ENCODE measurements at places on chromosomes 5 and 9.

DNA sequence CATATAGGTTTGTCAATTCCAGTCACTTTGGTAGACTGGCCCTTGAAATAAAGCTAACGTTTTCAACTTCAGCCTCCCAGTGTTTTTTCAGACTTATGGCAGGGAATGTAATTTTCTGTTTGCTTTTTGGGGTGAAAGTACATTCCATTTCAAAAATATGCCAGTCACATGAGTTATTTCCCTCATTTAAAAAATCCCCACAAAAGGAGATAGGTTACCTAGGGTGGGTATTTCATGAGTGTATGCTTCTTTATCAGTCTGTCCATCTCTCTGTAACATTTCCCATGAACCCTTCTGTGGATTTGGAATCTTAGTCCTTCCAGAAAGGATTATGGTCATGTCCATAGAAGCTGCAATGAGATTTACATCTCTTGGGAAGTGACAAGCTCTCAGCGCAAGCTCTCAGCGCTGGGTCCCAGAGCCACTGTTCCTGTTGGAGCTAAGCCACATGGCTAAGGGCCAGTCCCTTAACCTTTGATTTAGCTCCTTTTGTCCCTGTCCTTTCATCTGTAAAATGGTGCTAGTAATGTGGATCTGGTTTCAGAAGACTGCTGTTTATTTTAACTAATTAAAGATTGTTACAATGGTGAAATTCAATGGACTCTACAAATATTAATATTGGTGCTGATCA lies 294.9 kb downstream of the NR3C1 start:
- DNase-seq = peak; percentile 55

GRCh38 chr9:131546336-131547084 lies 1.2 kb downstream of the PRRT1B start:
- peak; percentile 58 for DNase-seq

DNA sequence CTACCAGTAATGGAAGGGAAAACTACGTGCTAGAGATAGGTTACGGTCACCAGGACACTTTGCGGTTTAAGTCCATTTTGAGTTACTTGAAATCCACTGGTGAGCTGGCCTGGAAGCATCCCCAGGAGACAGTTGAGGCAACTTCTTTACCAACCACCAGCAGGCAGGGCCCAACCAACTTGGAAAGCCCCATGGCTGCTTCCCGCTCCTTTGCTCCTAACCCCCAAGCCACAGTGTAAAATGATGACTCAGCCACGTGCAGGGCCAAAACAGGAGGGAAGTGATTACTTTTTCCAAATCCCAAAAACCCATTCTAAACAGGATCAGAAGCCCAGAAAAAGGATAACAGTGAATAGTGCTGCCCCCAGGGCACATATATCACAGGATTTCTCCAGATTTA lies 87.4 kb downstream of the PAX5 start:
- no peak for DNase-seq

DNA sequence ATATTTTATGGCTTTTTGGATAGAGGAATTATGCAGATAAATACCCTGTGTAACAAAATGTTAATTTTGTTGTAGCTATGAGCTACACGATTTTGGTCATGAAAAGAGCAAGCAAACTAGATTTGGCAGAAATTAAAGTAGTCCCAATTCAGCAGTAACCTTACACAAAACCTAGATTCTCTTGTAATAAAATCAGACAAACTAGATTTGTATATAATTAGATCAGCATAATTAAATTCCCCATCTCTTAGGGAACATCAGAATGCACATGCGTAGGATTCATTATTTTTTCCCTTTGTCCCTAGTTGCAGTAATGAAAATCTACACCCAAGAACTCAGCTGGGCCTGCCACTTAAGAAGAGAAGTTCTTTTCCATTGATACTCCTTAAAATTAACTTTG lies 1879.2 kb upstream of the CDH9 start:
- DNase-seq = no peak

- no peak for DNase-seq
Measured at GRCh38 chr5:152527358-152528052, 122.4 kb upstream of the NMUR2 start.

DNA sequence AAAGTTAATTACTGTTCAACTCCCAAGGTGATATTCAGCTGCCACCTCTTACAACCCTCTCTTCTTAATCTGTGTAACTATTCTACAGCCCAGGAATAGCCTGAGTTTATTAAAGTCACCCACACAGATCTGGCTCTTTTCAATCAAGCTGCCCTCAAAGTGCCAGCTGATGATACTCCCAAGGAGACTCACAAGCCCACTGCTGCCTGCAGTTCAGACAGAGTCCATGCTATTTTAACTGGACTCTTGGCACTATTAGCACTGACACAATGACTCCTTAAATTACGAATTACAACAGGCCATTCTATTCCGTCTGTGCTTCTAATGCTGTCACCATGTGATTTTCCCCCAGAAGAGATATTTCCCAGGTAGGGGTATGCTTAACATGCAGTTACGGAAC lies 26.3 kb downstream of the REEP5 start:
- no peak for DNase-seq

- no peak for DNase-seq
Measured at GRCh38 chr5:33850100-33850594, 41.6 kb downstream of the ADAMTS12 start.

GRCh38 chr5:118802335-118802734 lies 186.0 kb downstream of the DTWD2 start:
- no peak for DNase-seq

DNA sequence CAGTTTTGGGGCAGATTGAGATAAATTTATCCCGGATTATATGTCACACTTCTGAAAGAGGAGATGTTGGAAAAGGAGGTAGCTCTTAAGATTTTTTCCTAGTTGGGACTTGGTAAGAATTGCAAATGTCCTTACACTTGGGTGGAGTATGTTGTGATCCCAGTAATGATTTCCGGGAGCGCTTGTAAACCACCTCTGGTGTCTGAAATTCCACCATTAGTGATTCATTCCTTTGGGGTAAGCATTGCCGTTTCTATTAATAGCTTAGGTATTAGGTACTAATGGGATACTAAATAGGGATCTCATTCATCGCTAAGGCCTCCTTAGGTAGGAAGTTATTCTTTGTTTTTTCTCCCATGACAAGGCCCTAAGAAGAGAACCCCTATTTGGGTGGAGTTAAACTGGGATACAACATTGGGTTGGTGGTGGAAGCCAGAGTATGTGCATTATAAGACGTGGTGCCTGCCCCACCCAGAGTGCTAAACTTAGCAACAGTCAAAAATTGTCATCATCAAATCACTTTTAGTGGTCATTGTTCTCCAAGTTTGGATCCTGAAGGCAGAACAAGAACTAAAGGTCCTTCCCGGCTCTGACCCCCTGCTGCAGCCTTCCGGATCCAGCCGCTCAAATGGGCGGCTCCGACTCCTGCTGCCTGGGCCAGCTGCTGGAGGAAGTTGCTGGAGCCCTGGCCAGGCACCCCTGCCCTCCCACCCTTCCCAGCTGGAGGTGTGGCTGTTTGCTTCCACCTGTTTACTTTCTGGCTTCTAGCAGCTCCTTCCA lies 31.7 kb upstream of the DAB2IP start:
- DNase-seq = no peak

DNA sequence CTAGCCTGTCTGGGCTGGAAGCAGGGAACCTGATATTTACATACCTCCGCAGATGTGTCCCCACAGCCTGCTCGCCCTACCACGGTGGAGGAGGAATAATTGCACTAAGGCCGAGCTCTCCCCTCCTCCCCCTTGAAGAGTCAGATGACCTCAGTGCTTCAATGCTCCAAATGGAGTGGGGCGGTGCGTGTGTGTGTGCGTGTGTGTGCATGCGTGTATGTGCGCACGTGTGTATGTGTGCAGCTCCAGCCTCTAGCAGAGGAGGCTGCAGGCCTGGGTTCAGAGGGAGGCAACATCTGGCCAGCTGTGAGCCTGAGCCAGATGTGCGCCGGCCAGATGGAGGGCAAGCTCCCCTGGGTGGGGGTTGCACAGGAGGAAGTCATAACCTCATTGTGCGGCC lies 90.5 kb downstream of the NRG2 start:
- no peak for DNase-seq

DNA sequence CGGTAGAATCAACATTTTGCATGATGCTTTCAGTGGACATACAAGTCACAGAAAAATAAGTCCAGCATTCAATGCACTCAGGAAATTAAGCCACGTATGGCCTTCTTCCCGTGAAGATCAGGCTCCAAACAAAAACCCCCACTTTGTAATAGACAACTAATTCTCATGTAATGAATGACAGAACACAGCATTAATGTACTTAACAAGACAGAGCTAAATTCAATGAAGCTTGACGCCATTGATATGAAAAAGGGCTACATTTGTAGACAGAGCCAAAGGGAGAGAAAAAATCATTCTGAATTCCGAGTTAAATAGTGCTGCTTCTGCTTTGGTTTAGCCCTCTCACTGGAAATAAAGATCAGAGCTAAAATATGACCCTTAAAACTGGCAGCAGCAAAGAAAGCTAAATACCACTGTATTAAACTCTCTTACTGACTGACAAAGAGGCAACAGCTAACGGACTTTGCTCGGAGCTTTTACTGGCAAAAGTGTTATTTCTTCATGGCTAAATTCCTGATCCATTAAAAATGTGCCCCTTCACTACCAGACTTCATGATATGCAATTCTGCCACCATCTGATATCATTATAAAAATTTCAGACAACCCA lies 250.5 kb downstream of the BNC2 start:
- no peak for DNase-seq

GRCh38 chr9:115340314-115340713 lies 222.4 kb upstream of the TNC start:
- no peak for DNase-seq

- no peak for DNase-seq
Measured at GRCh38 chr5:141762790-141763368, 80.8 kb upstream of the ARAP3 start.

DNA sequence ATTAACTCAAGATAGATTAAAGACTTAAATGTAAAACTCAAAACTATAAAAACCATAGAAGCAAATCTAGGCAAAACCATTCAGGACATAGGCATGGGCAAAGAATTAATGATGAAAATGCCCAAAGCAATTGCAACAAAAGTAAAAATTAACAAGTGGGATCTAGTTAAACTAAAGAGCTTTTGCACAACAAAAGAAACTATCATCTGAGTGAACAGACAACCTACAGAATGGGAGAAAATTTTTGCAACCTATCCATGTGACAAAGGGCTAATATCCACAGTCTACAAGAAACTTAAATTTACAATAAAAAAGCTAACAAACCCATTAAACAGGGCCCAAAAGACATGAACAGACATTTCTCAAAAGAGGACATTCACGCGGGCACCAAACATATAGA lies 34.4 kb upstream of the ZFAND5 start:
- no peak for DNase-seq

GRCh38 chr5:155150012-155150411 lies 136.5 kb downstream of the KIF4B start:
- DNase-seq = no peak

DNA sequence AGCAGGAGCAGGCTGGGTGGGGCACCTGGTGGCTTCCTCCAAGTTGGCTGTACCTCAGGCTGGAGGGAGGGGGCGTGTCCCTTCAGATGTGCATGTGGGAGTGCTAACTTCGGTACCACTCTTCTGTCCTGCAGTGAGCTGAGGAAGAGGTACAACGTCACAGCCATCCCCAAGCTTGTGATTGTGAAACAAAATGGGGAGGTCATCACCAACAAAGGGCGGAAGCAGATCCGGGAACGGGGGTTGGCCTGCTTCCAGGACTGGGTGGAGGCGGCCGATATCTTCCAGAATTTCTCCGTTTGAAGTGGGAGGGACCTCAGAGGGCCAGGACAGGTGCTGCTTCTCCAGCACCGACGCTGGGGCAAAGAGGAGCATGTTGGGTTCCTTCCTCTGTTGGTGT lies 9.3 kb downstream of the NXNL2 start:
- DNase-seq = no peak

GRCh38 chr9:136327304-136327974 lies at the start of gene GPSM1:
Gene GPSM1 (plus strand): TSS chr9:136327539. CDS start chr9:136327696, 157 bp downstream.
- peak; percentile 64 for DNase-seq

GRCh38 chr5:107792940-107793339 lies 122.2 kb upstream of the EFNA5 start:
- DNase-seq = no peak

DNA sequence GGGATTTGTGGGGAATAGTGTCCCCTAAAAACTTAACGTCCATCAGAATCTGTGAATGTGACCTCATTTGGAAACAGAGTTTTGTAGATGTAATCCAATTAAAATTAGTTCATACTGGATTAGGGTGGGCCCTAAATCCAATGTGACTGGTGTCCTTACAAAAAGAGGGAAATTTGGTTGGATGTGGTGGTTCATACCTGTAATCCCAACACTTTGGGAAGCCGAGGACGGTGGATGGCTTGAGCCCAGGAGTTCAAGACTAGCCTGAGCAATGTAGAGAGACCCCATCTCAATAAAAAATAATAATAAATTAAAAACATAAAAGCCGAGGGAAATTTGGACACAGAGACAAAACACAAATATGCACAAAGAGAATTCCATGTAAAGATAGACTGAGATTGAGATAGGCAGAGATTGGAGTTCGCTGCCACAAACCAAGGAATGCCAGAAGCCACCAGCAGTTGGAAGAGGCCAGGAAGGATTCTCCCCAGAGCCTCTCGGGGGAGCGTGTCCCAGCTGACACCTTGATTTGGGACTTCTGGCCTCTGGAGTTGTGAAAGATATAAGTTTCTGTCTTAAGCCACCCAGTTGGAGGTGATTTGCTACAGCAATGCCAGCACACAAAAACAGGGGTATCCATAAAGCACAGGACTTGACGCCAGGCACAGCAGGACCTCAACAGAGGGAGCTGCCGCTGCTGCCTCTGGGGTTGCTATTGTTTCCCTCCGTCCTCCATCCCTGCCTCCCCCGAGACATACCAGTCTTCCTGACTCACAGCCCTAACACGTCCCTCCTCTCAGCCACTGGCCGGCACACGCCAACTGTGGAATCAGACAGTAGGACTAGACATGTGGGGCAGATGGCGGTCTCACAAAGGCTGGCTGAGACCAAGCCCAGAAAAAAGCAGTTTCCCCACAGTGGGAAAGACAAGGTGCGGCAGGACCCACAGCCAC lies 73.8 kb upstream of the IL17B start:
- no peak for DNase-seq

GRCh38 chr5:116514421-116514970 lies 60.1 kb downstream of the SEMA6A start:
- no peak for DNase-seq

DNA sequence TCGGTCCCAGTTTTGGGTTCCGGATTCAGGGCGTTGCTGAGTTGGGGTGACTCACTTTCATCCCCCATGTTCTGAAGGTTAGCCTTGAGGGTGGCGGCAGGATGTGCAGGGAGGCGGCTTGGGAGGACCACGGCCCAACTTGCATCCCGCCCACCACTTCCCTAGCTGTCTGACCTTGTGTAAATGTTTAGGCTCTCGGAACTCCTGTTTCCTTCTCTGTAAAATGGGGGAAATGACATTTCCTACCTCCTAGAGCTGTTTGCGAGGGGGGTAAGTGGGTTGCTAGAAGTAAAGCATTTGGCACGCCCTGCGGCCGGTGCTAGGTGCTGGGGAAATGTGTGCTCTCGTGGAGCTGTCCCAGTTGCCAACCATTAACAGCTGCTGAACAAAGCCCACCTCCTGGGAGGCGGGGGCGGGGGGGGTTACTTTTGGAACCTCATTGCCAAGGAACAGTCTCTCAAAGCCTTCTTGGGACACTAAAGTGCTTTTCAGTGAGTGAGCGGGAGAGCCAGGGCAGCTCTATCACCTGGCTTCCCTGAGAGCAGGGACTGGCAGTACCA lies 27.5 kb downstream of the PTGES2 start:
- no peak for DNase-seq

- DNase-seq = no peak
Measured at GRCh38 chr5:32311404-32312196, 1.1 kb downstream of the MTMR12 start.

All from BE2C (cell line).